MM.1S (cell line): ENCODE measurements at places on chromosomes 13 and 19.

GRCh38 chr13:24147570-24147963 is 13.0 kb upstream of the SPATA13 start:
- no peak for DNase-seq

DNA sequence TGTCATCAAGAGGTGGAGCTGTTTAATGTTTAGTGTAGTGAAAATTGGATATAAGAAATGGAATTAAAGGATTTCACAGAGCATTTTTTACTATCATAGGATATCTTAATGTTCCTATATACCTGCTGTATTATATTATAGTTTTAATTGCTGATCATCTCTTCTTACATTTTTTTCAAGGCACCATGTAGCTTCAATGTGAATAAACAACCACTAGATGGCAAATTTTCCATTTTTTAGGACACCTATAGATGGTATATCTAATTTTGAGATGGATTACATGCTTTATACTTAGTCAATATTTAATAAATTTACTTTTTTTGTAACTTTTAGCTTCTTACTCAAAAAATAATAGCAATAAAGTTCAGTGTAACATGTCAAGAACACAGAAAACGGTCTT is 9.0 kb upstream of the ATXN8OS start:
- peak; percentile 18 for DNase-seq

GRCh38 chr19:14369399-14370168 is 11.7 kb upstream of the ADGRE5 start:
- no peak for DNase-seq

DNA sequence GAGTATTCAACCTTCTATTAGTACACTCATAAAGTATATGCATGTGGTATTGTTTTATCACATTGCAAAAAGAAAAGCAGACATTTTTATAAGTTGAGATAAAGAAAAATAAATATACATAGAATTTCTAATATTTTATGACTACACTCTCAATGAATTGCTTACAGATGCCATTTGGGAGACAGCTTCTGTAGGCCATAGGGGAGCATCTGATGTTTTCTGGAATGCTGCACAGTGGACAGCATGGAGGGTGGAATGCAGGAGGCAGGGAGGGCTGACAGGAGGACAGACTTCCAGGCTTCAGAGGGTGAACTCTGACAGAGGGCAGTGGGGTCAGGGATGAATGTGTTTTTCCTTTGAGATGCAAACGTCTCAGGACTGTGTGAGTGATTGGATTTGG is 45.8 kb downstream of the MIPEP start:
- no peak for DNase-seq

DNA sequence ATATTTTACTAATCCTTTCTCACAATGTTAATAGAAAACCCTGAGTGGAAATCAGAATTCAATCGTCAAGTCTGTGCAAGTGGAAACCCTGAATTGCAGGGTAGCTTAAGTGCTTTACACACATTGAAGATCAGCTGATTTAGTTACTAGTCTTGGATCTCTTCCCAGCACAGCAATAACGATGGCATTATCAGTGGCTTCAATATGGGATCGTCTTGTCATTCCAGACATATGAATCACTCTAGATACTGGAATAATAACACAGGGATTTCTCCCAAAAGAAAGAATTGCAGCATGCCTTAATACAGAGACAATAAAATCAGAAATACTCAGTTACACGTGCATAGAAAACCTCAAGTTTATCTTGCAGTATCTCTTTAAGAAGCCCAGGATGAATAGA is 12.6 kb upstream of the METTL21C start:
- no peak for DNase-seq

- no peak for DNase-seq
These were observed 63.3 kb downstream of the DHRS12 start for GRCh38 chr13:51740698-51741097.

- peak; percentile 90 for DNase-seq
These were observed at the start of gene ZNF221 for GRCh38 chr19:43950834-43951645. TSS of gene ZNF221 (plus strand) at chr19:43951228. CDS start at chr19:43962727, 11,499 bp downstream.

DNA sequence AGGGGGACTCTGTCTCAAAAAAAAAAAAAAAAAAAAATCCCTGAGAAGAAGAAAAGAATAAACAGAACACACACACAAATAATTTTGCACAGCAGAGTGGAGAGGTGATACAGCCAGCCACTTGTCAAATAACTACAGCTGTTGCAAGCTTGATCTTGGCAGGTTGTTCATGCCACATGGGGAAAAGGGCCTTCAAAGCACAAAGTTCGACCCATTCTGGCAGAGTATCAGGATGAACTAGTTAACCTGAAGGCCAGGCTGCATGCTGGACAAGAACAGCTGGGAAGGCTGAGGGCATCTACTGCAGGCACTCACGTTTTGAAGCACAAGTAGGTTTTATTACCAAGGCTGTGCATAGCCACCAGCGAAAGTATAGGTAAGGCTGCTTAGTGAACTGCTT is 104.1 kb downstream of the KCTD15 start:
- DNase-seq: no peak

GRCh38 chr13:72473321-72473720 is 254.1 kb downstream of the MZT1 start:
- no peak for DNase-seq

DNA sequence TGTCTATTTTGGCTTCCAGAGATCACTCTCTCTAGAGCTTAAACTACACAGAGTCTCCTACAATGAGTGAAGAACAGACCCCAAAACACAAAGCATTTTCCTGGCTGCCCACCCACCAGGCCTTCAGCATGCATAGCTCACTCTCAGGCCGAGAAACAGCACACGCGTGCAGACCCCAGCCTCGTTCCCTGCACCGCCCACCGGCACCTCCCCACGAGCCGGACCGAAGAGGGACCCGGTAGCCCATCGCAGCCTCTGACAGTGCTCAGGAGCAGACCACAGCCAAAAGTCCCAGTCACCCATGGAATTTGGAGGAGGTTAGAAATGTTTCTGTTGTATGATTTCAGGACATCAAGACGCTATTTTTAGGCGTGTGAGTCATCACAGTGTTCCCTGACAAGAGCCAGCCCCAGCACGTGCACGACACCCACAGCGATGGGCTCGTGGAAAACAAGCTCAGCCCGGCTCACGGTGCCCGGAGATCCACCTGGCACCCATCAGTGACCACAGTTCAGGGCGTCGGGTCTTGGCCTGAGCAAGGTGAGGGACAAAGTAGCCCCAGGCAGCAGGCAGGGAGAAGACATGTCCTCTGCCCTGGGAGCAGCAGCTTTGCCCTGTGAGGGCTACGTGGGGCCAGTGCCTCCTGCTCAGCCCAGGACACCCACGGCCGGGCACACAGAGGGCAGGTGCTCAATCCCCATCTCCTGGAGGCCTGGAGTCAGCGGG is 50.1 kb upstream of the SPACA7 start:
- DNase-seq: no peak

DNA sequence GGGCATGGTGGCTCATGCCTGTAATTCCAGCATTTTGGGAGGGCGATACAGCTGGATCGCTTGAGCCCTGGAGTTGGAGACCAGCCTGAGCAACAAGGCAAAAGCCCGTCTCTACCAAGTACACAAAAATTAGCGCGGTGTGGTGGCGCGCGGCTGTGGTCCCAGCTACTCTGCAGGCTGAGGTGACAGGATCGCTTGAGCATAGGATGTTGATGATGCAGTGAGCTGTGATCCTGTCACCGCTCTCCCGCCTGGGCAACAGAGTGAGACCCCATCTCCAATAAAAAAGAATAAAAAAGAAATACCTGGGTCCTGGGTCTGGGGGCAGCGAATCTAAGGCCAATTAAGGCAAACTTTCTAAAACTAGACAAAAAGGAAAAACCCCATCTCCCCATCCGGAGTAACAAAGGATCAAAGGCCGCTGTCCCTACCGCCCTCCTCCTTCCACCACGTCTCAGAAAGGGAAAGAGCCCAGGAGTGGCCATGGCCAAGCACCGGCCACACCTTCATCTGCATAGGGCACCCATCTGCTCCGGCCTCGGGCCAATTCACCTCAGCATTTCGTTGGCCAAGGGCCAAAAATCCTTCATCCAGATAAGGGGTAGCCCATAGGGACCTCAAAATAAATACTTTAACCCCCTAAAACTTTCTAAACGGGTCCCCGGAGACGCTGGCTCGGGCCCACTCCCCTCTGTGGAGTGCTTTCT is 851 bp downstream of the ZNF320 start:
- no peak for DNase-seq

DNA sequence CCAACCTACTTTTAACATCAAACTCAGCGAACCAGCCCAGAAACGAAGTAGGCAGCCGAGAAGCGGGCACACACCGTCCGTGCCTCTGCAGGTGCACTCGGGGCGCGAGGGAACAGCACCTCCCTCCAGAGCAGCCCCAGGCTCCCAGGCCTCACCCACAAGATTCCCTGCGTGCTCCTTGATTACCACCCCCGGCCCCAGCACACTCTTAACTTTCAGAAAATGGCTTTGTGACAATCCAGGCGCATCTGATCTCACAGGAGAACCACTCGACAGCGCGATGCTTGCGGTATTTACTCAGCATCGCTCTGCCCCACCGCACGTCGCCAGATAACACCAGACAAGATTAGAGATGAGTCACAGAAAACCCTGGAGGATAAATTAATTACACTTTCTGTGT is 134.9 kb upstream of the SPACA7 start:
- no peak for DNase-seq

DNA sequence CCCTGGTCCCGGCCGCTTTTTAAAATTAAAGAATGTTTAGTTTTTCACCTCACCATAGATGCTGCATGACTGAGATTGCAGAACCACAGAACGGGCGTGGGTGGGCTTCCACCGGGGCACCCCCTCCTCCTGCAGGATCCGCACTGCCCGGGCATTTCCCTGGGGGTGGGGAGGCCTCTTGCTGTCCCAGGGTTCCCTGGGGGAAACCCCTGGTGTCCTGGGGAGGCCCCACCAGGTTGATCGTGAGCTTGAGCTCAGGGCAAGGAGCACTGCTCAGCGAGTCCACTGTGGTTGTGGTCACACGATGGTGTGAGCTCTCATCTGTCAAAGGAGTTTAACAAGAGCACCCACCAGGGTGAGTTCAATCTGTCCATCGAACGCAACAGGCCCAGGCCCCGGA is 11.4 kb upstream of the TCF3 start:
- no peak for DNase-seq

DNA sequence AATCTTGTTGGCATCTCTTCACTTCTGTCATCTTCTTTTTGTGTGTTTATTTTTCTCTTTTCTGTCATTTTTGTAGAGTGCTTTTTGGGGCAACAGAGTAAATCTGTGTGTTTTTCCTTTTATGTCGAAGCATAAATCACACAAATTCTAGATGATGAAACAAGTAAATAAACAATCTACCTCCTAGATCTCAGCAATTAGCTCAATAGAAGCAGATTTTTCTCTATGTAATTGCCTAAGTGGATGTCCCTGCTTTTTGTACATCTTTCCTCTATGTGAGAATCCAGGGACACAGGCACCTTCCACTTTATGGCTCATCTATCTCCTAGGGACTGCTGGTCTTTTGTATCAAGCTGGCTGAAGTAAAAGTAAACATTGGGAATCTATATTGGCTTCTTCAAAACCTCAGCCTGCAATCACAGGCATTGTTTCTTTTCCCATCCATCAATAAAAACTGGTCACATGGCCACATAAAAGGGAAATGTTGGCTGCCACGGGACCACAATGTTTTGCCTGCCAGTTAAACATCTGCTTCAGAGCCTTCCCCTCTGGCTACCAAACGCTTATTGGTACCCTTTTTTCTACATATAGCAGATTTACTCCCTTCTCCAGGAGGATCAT is 323.8 kb downstream of the LMO7 start:
- no peak for DNase-seq

DNA sequence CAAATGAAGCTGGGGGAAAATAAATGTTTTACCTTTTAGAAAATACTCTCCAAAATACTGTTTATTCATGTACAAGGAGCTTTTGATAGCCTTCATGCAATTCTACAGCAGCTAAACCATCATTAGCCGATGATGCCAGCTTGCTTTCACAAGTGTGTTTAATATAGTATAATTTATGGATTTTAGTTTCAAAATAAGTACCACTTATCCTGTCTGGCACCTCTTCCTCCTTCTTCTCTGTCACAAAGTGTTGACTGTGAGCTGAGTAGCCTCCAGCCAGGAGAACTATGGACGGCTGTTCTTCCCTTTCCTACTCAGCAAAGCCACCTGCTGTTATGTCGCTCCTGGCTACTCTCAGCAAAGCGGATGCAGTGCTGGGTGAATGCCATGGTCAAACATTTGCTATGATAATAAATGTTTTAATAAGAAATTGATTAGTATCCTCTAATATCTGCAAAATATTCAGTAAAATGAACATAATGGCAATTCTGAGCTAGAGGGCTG is 238.2 kb downstream of the LIG4 start:
- DNase-seq: no peak

DNA sequence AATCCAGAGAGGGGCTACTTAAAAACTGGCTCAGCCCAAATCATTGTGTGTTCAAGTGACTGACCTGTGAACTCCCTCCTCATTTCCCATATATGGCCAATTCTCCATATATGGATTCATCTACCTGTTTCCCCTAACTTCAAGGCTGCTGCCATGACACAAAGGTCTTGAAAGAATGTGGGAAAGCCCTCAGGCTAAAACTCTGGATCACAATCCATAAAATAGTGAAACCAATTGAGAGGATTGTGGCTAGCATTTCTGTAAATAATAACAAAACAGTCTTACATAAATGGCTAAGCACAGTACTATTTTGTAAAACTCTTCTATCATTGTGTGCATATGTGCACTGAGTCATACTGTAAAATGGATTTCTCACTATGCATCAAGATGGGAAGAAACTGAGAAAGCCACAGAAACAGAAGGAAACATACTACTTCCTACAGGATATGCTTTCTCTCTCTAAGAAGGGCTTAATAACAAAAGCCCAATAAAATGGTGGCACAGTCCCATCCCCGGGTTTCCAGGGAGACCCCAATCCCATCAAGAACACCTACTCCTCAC is 80.5 kb downstream of the FOXO1 start:
- no peak for DNase-seq

DNA sequence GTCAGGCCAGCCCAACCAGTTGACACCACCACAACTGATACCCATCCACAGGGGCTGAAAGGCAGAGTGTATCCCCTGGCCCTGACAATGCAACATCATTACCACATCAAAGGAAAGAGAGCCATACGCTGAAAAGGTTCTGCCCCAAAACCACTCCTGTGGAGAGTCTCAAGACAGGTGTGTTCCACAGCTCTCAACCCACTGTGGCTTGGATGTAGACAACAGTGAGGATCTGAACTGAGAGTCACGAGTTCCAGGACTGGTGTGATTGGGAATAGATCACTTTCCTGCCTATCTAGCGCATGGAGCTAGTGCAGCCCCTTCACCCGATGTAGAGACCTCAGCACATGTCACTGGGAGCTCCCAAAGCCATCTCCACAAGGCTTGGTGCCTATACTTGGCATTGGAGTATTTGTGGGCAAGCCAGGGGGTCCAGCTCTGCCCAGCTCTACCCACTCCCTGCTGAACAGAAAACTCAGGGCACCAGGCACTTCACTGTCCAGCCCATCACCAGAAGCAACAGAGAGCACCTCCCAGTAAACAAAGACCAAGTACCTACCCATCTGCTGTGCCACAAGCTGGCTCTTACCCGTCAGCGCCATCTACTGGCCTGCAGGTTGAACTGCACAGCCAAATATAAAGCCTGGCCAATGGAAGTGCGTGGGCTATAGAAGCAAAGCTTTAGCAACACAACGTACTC is 579.5 kb downstream of the UQCRFS1 start:
- peak; percentile 96 for DNase-seq
